ENCODE measurements at places on chromosomes 11 and 22.

DNA sequence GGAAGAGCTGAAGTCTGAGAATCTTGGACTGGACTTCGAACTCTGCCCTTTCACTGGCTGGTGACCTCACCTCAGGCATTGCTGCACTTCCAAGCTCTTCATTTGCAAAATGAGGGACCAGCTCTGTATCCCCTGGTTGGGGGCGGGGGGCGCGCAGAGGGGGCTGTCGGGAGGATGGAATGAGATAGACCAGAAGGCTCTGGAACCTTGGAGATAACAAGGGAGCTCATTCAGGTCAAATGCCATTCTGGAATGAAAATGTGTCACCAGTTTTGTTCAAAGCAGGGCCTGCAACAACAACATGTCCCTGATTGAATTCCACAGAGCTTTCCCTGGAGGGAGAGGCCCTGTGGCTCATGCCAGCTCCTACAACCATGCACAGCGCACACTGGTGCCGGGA is 370.5 kb downstream of the MN1 start:
- H3K36me3 ChIP-seq, result no peaks in the 10 kb centered on the region
- DNase-seq, result no peak
- no peak overlapping the region for H3K4me3 ChIP-seq
- no peaks in the 10 kb centered on the region for H3K27me3 ChIP-seq

DNA sequence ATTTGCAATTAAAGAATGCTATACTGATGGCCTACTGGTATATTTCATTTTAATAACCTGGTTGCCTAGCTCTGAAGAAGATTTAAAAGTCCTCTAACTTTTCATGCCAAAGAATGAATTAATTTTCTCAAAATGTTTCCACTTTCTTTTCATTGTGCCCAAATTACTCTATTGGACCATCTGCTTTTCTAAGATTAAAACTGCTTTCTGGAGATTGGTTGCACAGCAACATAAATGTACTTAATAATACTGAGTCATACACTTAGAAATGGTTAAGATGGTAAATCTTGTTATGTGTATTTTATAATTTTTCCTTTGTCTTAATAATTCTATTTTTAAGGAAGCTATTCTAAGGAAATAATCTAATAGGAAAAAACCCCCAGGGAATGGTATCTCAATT is 150.2 kb downstream of the SWAP70 start:
- no peak overlapping the region for H3K4me3 ChIP-seq
- no peak overlapping the region for H3K27ac ChIP-seq
- peaks cover 11% of the 10 kb centered on the region for H3K36me3 ChIP-seq
- no peaks in the 10 kb centered on the region for H3K27me3 ChIP-seq

DNA sequence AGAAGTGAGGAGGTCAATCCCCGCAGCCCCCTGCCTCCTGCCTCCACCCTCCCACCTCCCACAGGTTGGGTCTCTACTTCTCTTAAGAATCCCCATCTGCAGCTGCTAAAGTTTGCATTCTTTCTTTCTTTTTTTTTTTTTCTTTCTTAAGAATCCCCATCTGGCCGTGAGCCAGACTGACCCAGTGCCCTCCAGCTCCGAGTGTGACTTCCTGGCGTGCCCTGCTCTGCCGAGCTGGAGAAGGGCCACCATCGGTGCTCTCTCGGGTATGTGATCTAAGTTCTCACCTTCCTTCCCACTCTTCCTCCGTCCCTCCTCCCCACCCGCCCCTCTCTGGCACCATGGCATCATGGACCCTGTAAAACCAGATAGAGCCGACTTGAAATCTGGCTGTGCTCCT is 66.7 kb upstream of the LMO1 start:
- no peak overlapping the region for H3K27ac ChIP-seq
- peaks cover 4% of the 10 kb centered on the region for H3K4me1 ChIP-seq
- DNase-seq, result no peak
- H3K4me3 ChIP-seq, result no peak overlapping the region
- H3K36me3 ChIP-seq, result no peaks in the 10 kb centered on the region
- peaks cover 5% of the 10 kb centered on the region for H3K27me3 ChIP-seq

- no peaks in the 10 kb centered on the region for H3K36me3 ChIP-seq
- peaks cover 25% of the 10 kb centered on the region for H3K27me3 ChIP-seq
- peak; percentile 19 for DNase-seq
- H3K27ac ChIP-seq, result no peak overlapping the region
- H3K4me3 ChIP-seq, result no peak overlapping the region
Measured at GRCh38 chr11:93236741-93237675, 39.2 kb upstream of the SLC36A4 start.

- H3K4me3 ChIP-seq, result no peak overlapping the region
- no peak overlapping the region for H3K27ac ChIP-seq
- H3K27me3 ChIP-seq, result no peaks in the 10 kb centered on the region
Measured at GRCh38 chr22:19842393-19843106, 12.1 kb downstream of the GNB1L start.

- H3K4me1 ChIP-seq, result no peaks in the 10 kb centered on the region
- peaks cover 12% of the 10 kb centered on the region for H3K27me3 ChIP-seq
- no peak overlapping the region for H3K27ac ChIP-seq
- DNase-seq, result no peak
- H3K36me3 ChIP-seq, result no peaks in the 10 kb centered on the region
Measured at GRCh38 chr11:112514011-112514740, 253.5 kb upstream of the PLET1 start.

DNA sequence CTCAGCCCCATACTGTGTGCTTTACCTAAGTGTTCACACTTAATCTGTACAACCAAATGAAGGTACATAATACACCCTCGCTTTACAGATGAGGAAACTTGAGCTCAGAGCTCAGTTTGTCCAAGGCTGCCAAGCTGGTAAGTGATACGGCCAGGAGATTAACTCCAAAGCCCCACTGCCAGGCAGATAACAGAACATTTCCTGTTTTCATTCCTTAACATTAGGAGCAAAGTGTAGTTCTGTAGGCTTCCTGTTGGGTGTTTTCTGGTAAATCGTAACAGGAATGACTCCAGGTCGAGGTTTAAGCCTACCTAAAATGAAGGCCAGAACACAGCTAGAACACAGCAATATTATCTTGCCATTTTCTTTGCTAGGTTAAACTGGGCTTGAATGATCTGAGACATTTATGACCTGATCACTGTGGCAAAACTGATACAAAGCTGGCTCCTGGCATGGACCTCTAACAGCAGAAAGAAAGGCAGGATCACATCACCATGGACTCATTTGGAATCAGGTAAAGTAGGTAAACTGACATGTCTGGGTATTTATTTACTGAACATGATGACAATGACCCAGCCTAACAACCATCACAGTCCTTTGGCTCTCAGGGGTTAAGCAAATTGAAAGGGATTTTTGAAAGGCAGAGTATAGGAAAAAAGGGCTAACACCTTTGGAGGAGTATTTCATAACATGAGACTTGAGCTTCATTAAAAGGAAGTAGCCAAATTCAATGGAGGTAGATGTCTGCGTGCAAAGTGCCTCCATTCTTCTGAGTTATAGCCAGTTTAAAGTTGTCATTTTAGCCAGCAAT is 3.9 kb upstream of the NUP50 start:
- H3K36me3 ChIP-seq, result peaks cover 40% of the 10 kb centered on the region
- DNase-seq, result no peak
- peaks cover 28% of the 10 kb centered on the region for H3K4me1 ChIP-seq
- H3K4me3 ChIP-seq, result no peak overlapping the region
- H3K27ac ChIP-seq, result peak overlapping the region; percentile 6

GRCh38 chr11:86715611-86716010 is 43.2 kb upstream of the ME3 start:
- DNase-seq, result no peak
- H3K27ac ChIP-seq, result no peak overlapping the region
- no peaks in the 10 kb centered on the region for H3K36me3 ChIP-seq
- no peaks in the 10 kb centered on the region for H3K4me1 ChIP-seq
- H3K27me3 ChIP-seq, result peaks cover 2% of the 10 kb centered on the region

DNA sequence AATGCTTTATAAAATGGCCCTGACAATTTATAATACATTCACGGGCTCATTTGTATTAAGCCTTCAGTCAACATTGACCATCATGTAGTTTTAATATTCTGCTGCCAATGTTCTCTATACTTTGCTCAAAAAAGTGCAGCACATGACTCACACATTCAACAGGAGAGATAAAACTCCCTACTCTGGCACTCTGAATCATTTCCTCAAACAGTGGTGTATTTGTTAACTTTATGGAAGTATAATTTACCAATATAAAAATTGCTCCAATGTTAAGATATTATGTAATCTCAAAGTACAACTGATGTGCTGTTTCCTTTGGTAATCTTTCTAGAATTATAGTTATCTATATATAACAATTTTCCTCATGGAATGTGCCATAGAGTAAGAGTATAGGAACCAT is 39.9 kb downstream of the MAML2 start:
- peaks cover 11% of the 10 kb centered on the region for H3K36me3 ChIP-seq
- DNase-seq, result no peak
- H3K4me1 ChIP-seq, result peaks cover 79% of the 10 kb centered on the region
- no peak overlapping the region for H3K4me3 ChIP-seq

GRCh38 chr11:8056810-8057463 is 24.1 kb upstream of the TUB start:
- no peak overlapping the region for H3K4me3 ChIP-seq
- H3K36me3 ChIP-seq, result no peaks in the 10 kb centered on the region
- no peaks in the 10 kb centered on the region for H3K27me3 ChIP-seq
- peaks cover 7% of the 10 kb centered on the region for H3K4me1 ChIP-seq

DNA sequence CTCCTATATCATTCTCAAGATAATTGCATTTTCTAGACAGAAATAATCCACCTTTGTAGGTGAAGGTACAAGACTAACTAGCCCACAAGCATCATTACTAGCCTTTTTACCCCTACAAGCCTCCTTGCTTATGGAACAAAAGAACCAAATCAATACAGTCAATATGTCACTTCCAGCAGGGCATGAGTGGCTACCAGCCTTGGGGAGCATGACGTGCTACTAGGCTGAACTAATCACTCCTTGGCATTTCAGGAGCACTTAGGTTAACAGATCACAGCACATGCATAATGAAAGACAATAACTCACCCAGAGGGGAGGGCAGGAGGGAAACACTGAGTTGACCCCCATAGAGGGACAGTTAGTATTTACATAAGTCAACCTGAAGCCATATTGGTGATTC is 2.7 kb downstream of the DRD2 start:
- H3K4me3 ChIP-seq, result no peak overlapping the region
- no peak overlapping the region for H3K27ac ChIP-seq
- peaks cover 3% of the 10 kb centered on the region for H3K4me1 ChIP-seq
- H3K27me3 ChIP-seq, result peaks cover 45% of the 10 kb centered on the region
- H3K36me3 ChIP-seq, result peaks cover 1% of the 10 kb centered on the region
- DNase-seq, result no peak

- no peak for DNase-seq
- H3K27ac ChIP-seq, result peak overlapping the region; percentile 98
- peaks cover 8% of the 10 kb centered on the region for H3K36me3 ChIP-seq
- H3K4me3 ChIP-seq, result peak overlapping the region; percentile 88
- H3K4me1 ChIP-seq, result peaks cover 35% of the 10 kb centered on the region
Measured at GRCh38 chr11:13463779-13464290, 813 bp upstream of the BTBD10 start.

- peaks cover 5% of the 10 kb centered on the region for H3K27me3 ChIP-seq
- H3K27ac ChIP-seq, result no peak overlapping the region
- no peaks in the 10 kb centered on the region for H3K36me3 ChIP-seq
Measured at GRCh38 chr11:11409224-11409623, 56.2 kb upstream of the CSNK2A3 start.

- no peak for DNase-seq
- H3K27me3 ChIP-seq, result no peaks in the 10 kb centered on the region
- H3K4me1 ChIP-seq, result peaks cover 43% of the 10 kb centered on the region
- peak overlapping the region; percentile 51 for H3K27ac ChIP-seq
Measured at GRCh38 chr11:67292671-67293070, 3.6 kb downstream of the ANKRD13D start.

- no peaks in the 10 kb centered on the region for H3K27me3 ChIP-seq
- H3K27ac ChIP-seq, result no peak overlapping the region
Measured at GRCh38 chr22:43090130-43090789, 1.1 kb upstream of the TTLL1 start.

GRCh38 chr11:14396273-14396672 is 37.3 kb upstream of the RRAS2 start:
- peaks cover 3% of the 10 kb centered on the region for H3K4me1 ChIP-seq
- H3K27ac ChIP-seq, result no peak overlapping the region
- H3K27me3 ChIP-seq, result peaks cover 1% of the 10 kb centered on the region
- DNase-seq, result no peak

DNA sequence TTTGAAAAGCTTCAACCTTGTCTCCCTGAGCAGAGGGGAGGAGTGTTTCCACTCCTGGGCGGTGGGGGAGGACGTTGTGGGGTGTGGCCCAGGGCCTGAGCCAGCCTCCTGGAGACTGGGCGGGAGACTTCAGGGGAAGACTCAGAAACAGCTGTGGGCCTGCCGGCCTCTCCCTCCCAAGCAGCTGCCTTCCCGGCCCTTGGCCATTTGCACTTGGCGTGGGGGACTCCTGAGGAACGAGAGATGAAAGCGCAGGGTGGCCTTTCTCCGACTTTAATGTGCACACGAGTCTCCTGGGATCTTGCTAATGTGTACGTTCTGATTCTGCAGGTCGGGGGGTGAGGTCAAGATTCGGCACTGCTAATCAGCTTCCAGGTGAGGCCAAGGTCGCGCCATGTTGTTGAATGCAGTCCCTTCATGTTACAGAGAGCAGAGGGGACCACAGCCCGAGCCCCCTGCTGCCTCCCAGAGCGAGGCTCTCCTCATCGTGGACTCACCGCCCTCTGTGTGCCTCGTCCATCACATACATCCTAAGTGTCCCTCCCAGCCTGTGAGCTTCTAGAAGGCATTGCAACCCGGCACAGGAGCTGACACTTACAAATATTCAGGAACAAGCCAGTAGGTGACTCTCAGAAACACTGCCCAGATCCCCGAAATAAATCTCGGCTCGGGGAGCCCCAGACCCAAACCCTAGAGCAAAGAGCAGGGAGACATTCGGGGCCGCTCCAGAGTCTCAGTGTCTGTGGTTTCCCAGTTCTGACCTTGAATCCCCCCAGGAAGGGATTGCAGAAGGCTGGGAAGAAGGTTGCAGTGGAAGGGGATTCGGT is 7.7 kb downstream of the LIF start:
- no peak overlapping the region for H3K4me3 ChIP-seq
- H3K27me3 ChIP-seq, result no peaks in the 10 kb centered on the region
- H3K4me1 ChIP-seq, result peaks cover 11% of the 10 kb centered on the region
- DNase-seq, result no peak
- peaks cover 27% of the 10 kb centered on the region for H3K36me3 ChIP-seq
- H3K27ac ChIP-seq, result peak overlapping the region; percentile 41

GRCh38 chr11:27611947-27612455 is 88.3 kb downstream of the BDNF start:
- H3K4me3 ChIP-seq, result no peak overlapping the region
- H3K36me3 ChIP-seq, result no peaks in the 10 kb centered on the region
- H3K27me3 ChIP-seq, result no peaks in the 10 kb centered on the region
- no peaks in the 10 kb centered on the region for H3K4me1 ChIP-seq
- DNase-seq, result no peak
- H3K27ac ChIP-seq, result no peak overlapping the region
